ENCODE measurements at places on chromosomes 16 and 17.

DNA sequence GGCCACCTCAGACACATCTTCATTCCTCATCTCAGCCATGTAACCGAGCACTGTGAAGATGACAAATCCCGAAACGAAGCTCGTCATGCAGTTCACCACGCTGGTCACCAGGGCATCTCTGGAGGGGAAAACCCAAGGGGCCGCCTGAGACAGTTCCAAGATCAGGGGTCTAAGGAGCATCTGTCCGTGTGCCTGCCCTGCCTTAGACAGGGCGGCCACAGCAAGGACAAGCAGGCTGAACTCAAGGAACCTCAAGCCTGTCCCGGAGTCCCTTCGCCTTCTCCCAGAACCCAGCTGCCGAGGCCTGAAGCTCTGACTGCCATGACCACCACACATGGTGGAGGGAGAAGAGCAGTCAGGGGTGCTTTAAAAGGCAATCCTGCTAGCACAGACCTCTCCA lies 22.7 kb downstream of the SLC6A4 start:
- no peak for DNase-seq

DNA sequence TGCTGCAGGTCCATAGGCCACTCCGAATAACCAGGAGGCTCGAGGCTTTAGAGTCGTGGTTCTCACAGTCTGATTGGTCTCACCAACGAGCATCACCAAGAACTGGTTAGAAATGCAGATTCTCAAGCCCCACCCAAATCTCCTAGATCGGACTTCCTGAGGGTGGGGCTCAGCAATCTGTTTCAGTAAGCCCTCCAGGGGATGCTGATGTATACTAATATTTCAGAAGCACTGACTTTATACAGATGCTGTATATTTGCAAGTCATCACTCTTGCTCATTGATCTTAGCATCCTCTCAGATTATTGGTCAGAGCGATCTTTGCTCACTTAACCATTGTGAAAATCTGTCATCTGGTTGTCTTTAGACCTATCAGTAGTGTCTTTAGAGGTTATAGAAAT lies 4.4 kb upstream of the VAC14 start:
- no peak for DNase-seq

GRCh38 chr17:35981246-35981645 lies at the start of gene CCL16:
Gene CCL16, minus strand, starts transcription at chr17:35981497. Its CDS starts 77 bp downstream, at chr17:35981420.
- DNase-seq, result peak; percentile 72

DNA sequence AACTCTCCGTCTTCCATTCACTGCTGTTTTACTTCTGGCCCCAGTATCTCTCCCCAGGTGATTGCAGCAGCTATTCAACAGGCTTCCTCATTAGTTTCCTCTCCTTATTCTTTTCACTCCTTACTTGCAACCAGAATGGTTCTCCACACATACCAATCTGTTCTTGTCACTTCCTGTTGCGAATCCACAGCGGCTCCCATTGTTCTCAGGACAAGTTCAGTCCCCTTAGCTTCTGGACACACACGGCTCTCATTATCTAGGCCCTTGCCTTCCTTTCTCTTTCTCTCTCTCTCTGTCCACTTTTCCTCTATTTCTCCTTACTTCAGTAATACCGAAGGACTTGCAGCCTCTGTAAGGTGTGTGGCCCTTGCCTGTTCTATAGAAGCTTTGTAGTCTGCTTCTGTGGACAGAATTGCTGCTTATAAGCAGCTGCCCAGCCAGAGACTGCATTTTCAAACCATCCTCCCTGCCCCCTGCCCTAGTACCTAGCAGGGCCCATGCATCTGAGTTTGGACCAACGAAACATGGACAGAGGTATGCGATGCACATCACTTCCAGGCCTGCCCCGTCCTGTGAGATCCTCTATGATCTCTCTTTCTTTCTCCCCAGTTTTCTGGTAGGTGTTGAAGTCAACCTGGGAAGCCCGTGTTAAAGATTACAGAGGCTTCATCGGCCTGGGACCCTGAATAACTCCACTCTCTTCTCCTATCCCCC lies 45.7 kb downstream of the VAT1L start:
- no peak for DNase-seq

DNA sequence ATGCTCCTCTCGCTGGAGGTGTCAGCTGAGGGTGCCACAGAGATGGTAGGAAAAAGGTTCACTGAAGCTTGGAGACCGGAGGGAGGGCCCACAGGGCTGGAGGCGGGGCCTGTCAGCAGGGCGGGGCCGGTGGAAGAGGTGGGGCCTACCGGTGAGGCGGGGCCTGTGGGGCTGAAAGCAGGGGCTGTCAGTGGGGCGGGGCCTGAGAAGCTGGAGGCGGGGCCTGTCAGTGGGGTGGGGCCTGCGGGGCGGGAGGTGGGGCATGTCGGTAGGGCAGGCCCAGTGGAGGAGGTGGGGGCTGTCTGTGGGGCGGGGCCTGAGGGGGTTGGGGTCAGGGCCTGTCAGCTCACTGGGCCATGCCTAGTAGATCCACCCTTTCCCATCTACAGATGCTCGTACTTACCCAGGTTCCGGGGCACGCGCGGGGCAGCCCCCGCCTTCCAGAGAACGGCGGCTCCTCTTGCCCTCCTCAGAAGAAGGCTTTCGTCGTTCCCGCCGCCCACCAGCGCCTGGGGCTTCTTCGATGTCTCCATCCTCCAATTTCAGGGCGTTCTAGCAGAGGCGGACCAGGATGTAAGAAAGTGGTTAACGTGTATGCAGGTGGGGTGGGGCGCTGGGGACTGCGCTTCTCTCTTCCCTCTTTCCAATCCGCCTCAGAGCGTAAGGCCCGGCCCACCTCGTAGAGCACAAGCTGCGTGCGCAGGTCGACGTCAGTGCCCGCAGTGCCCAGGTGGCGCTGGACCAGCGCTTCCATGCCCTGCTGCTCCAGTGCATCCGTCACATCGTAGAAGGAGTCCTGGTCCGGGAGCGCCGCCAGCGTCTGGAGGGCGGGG lies 9.8 kb downstream of the TMEM208 start:
- peak; percentile 46 for DNase-seq

DNA sequence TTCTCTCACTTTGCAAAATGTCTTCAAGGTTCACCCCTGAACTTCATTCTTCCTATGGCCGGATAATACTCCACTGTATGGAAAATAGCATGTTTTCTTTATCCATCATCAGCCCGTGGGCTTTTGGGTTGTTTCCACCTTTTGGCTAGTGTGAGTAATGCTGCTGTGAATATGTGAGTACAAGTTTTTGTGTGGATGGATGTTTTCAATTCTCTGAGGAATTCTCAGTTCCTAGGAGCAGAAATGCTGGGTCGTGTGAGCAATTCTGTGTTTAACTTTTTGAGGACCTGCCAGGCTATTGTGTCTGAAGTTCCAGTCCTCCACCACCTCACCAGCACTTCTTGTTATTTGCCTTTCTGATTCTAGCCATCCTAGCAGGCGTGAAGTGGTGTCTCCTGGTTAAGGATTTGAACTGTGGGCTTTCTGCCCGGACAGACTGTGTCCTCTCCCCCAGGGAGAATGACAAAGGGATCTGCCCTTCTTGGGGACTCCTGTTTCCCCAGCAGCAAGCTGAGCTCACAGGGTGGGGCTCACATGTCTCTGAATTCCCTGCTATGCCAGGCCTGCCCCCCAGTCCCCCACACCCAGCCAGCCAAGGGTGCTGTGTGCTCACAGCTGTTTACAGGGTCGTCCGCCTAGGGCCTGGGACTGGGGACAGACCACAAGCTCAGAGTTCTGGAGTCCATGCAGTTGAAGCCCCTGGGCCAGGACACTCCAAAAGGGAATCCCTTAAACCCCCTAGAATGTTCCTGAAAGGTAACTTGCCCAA lies 92.2 kb upstream of the CIBAR2 start:
- DNase-seq, result no peak

GRCh38 chr17:5509482-5509881 lies 23.1 kb downstream of the MIS12 start:
- DNase-seq, result no peak

- peak; percentile 48 for DNase-seq
Observed at GRCh38 chr17:38322156-38322779, 21.5 kb downstream of the GPR179 start.

DNA sequence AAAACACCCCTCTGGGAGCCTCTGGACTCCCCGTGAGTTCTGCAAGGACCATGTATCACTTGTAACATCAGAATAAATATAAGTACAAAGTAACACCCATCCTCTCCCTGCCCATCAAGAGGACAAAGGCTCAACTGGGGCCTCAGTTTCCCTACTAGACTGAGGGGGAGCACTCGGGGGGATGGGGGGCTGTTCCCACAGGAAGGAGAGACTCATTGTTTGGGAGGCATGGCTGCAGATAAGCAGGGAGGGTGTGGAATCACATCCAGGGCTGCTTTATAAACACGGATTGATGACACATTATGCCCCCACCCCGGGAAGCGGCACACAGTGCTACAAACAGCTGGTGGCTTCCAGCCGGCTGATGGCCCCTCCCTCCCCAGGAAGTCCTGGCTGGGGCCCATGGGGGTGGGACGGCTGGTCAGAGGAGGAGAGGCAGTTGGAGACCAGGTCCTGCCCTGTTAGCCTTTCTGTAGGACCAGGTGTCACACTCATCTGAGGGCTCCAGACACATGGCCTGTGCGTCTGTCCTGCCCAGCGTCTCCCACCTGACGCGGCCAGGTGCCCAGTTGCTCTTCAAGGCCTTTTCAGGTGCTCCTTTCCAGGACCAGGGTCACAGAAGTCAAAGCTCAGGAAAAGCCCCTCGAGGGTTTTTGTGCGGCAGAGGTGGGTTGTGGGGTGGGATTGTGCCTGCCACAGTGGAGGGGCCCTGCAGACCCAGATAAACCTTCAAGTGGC lies 1.3 kb upstream of the MPG start:
- peak; percentile 66 for DNase-seq

DNA sequence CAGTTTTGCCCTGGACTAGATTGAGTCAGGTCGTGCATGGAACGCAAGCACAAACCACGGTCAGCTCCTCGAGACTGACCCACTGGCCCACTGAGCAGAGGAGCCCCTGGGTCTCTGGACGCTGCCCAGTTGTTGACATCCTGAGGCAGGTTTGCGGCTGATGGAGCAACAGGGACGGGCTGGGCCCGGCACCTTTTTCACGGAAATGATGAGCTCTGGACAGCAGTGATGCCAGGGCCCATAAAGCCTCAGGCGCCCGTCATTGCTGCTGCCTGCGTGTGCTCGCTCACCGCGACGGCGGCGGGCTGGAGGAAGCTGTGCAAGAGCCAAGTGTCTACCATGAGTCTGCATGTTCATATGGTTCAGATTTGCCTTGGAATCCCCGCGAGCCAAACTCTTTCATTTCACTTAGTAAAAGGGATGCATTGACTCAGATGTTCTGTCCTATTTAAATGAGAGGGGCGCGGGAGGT lies 30.8 kb upstream of the CRISPLD2 start:
- DNase-seq, result no peak

DNA sequence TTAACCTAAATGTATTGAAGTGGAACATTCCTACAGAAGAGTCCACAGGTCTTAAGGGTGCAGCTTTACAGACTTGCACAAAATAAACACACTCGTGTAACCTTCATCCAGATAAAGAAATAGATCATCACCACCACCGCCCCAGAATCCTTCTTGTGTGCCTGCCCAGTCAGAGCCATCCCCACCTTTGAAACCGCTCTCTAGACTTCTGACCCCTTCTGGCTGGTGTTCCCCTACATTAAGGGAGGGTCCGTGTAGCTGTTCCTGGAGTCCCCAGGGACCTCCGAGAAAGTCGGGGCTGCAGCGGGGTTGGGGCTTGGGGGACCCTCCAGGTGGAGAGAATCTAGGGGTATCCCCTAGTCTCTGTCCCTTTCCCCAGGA lies 9.4 kb downstream of the TBX4 start:
- DNase-seq, result peak; percentile 70

DNA sequence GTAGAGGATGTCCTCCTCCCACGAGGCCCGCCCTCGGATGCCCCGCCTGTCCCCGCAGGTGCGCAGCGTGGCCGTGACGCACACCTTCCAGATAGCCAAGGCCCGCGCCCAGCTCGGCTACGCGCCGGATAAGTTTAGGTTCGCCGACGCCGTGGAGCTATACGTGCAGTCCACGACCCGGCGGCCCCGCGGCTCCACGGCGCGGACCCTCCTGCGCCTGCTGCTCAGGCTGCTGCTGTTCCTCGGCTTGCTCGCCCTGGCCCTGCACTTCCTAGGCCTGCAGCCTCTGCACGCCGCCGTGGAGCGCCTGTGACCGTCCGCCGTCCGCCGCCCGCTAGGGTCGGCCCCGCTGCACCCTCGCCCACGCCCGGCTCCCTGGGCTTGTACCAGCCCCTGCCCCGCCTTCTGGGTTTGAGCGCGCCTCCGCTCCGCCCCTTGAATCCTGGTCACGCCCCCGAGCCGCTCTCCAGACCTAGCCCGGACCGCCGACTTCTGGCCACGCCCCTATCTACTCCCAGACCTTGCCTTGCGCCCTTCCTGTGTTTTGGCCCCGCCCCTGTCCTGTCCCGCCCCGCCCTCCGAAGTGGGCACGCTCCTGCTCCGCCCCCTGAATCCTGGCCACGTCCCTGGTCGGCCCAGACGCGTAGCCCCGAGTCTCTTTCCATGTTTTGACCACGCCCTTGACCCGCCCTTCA lies 15.8 kb upstream of the EEF2K start:
- DNase-seq, result peak; percentile 100

DNA sequence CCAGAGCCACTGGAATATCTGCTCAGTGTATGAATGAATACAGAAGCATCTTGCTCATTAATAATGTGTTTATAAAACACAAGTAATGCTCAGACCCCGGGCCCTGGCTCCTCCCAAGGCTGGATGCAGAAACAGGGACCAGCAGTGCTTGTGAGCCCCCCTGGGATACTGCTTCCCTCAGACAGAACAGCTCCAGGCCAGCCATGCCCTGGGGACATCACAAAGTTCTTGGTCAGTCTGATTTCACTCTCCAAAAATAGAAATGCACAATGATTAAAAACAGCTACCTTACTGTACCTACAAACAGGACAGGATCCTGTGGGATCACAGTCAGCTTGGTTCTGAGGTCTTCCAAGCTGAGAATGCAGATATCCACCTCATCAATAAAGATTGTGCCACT lies 68.2 kb downstream of the ABCC12 start:
- no peak for DNase-seq

DNA sequence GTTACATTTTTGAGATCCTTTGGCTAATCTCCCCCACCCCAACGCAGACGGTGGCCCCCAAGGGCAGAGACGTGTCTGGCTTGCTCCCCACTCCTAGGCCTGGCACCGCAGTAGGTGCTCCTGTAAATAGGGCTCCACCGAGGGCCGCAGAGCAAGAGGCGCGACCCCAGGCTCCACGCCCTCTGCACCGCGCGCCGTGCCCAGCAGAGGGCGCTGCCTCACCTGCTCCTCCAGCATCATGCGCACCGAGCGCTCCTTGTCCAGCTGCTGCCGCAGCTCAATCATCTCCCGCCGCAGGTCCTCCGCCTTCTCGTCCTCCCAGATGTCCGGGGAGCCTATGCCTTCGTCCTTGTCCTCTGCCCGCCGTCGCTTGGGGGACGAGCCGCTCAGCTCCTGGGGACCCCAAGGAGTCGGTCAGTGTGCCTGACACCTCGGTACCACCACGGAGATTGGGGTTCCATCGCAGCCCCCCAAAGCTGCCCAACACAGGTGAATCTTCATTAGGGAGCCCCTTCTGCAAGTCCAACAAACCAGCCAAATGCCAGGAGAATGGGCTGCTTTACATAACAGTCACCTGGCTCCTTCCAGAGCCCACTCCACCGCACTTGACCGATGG lies 11.2 kb downstream of the TFAP4 start:
- DNase-seq, result peak; percentile 26
